ENCODE measurements at places on chromosomes 7 and 10.
A peak's percentile ranks its signal among the peaks of the same experiment; 100 is the strongest.

DNA sequence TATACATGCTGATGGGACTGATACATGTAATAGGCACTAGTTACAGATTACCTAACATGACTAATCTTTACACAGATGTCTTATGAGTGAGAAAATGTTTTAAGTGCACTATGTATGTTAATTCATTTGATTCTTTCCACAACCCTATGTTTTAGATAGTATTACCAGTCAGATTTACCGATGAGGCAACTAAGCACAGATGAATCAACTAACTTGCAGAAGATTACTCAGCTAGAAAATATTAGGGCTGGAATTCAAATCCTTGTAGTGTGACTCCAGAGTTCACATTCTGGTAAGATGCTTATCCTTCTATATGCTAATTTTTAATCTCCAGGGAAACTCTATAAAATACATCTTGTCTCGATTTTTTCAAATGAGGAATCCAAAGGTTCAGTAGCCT lies 964.9 kb downstream of the REEP3 start:
- no peak for DNase-seq

GRCh38 chr7:84812021-84812420 lies 374.8 kb downstream of the SEMA3D start:
- no peak for DNase-seq

GRCh38 chr7:6032167-6032566 lies 991 bp downstream of the ANKRD61 start:
- no peak for DNase-seq

DNA sequence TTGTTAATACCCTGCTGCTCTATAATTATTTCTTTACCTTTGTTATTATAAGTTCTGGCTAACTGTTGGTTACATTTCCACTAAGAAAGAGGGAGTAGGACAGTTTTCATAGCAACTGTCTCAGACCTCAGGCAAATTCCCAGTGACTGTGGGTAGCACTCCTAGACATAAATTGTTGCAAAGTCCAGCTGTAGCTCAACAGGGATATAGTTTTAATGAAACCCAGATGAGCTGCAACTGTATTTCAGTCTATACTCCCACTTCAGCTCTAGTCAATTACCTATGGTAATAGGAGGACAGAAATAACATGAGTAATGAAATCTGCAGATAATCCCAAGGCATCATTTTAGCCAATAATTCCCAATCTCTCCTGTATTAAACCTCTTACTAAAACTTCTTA lies 103.0 kb upstream of the SEMA3A start:
- DNase-seq: no peak

GRCh38 chr10:22998091-22998490 lies 70.2 kb downstream of the ARMC3 start:
- no peak for DNase-seq

DNA sequence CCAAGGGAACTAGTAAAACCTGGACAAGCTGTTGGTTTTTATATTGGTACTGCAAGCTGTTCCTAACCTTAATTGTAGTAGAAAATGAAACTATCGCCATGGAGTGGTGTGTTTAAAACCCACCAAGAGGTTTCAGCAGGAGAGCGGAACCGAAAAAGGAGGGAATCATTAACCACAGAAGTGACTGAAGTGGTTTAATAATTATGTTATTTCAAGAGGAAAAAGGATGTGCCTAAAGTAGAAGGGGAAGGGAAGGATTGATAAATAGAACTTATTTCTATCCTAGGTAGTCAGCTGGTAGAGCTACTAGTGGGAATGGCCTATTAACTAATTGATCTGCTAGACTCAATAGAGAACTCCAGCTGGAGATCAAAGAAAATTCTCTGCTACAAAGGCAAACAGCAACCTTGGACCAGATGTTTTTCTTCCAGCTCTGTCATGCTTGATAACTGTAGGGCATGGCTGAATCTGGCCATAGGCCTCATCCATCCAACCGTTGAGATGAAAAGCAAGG lies 91.8 kb downstream of the BAMBI start:
- DNase-seq: no peak

DNA sequence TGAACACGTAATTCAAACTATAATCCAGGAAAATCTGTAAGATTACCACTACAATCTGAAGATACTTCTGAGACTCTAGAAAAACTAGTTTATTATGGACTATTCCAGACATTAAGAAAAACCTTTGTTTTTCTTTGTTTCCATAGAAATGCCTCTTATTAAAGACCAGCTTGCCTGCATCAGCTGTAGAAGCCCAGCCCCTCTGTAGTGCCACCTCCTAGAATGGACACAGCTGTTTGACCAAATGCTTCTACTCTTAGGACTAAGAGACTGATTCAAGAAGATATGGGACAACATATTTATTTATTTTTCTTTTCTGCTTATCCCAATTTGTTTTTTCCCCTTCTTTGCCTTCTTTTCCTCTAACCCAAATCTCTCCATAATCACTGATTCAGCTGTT lies 93.8 kb downstream of the CXCL12 start:
- DNase-seq: no peak

DNA sequence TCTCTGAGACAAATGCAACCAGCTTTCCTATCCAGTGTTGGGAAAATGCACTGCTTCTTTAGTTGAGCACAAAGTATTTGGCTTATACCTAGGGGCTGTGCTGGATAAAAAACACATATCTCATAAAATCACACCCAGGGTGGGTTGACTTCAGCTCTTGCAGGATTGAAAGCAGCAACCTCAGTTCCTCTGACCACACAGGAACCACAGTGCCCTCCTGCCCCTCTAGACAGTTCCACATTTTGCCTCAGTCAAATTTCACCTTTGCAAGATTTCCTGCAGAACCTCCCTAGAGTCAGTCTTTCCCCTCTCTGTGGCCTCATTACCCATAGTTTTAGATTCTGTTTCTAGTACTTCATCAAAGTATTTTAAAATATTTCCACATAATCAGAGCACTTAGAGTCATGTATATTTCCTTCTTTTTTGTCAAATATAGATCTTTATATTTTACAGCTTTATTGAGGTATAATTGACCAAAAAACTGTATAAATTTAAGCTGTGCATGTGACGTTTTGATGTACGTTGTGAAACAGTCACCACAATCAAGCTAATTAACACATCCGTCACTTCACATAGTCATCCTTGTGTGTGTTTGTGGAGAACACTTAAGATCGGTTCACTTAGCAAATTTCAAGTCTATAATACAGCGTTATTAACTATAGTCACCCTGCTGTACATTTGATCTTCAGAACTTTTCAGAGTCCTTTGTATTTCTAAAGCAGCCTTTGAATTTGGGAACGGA lies 37.0 kb upstream of the EGR2 start:
- DNase-seq: no peak

- peak; percentile 33 for DNase-seq
These were observed 16.6 kb downstream of the ACBD5 start for GRCh38 chr10:27223964-27224363.

DNA sequence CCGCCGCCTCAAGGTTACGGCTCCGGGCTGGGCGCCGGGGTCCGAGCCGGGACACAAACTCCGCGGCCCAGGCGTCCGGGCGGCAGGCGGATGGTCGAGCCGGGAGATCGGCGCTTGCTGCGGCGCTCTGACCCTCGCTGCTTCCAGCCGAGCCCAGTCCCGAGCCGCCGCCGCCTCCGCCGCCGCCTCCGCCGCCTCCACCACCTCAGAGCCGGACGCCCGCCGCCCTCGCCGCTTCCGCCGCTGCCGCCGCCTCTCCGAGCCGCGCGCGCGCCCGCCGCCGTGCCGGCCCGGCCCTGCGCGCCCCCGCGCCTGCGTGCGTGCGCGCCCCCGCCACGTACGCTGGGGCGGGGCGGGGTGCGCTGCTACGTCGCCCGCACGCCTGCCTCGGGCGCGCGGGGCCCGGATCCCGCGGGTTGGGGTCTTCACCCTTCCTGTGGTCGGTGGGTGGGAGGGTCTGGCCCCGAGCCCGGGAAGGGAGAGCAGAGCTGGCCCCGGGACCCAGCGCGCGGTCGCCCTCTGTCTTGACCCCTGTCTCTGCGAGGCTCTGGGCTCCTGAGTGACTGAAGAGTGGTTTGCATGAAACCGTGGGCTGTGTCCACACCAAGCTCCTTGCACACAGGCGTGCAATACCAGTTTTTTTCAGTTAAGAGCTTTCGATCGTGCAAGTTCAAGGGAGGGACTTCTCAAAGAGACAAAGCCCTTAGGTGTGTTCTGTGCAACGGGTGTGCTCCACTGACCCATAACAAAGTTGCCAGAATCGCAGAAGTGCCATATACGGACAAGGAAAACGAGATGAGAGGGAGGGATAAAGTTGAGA lies at the start of gene SMURF1:
SMURF1 (minus strand) TSS at position 256 of the 820 bp plus-strand sequence. CDS start 328 bp downstream, outside the sequence.
- DNase-seq: peak; percentile 69

GRCh38 chr10:28343987-28344895 lies 41.4 kb upstream of the MPP7 start:
- no peak for DNase-seq

- DNase-seq: no peak
These were observed 58.3 kb downstream of the CDK13 start for GRCh38 chr7:40008223-40008815.

DNA sequence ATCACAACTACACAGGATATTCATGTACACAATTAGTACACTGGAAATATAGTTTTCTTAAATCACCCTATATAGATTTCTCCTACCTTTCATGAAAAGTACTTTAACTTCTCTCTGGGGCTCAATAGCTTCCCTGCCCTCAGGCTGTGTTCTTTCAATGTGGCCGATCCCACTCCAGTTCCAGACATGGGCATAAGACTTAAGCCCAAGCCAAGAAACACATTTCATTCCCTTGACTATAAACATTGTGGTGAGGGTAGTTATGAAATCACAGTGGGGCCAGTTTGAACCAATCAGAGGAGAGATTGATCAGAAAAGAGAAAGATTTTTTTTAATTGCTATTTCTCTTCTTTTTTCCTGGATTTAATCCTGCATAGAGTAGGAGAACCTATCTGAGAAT lies 904.6 kb upstream of the SORCS1 start:
- no peak for DNase-seq

DNA sequence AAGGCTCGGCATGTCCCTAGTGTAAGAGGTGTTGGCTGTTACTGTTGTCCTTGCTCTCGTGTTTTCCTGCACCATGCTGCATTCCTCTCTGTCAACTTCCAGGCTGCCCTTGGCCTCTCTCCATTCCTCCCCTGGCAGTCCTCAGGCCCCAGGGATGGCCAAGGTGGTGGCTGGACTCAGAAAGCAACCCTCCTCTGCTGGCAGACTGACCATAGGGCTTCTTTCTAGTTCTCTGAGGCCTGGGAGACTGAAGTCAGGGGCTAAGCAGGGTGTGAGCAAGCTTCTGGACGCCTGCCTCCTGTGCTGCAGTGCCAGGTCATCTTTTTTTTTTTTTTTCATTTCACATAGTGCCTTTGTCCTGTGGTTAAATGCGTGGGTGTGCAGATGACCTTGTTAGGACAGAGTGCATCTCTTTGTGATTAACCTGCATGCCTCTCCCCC lies 72.0 kb downstream of the GOLGA7B start:
- DNase-seq: no peak

DNA sequence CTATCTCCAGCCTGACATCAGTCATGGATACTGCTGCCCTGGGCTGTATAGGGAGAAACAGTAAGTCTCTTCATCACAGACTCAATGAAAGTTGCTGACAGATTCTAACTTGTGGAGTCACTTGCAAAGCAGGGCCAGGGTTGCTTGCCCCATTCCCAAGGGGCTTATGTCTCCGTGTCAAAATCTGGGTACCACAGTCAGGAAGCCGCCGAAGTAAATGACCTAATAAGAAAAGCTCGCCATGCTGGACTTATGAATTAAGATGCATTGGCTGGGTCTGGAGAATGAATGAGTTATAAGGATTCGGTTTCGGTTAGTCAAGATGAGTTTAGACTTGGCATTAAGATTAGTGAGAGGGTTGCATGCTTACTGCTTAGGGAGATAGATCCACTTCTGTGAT lies 10.8 kb upstream of the OR6V1 start:
- DNase-seq: no peak

DNA sequence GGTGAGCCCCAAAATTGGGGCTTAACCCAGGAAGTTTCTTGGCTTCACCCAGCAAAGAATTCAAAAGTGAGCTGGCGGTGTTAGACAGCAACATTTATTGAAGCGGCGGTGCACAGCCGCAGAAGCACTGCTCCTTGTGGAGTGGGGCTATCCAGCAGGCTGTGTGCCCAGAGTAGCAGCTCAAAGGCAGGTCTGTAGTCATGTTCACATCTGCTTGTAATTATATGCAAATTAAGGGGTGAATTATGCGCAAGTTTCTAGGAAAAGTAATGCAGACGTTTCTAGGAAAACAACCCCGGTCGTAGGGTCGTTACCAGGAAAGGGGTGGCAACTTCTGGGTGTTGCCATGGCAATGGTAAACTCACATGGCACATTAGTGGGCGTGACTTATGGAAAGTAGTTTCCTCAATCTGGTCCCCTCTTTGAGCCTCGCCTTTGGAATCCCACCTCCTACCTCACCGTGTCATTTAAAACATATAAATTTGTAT lies 13.7 kb upstream of the KBTBD2 start:
- DNase-seq: peak; percentile 16

GRCh38 chr10:89553064-89553734 lies 17.8 kb upstream of the SLC16A12 start:
- DNase-seq: no peak

GRCh38 chr10:98636921-98637329 lies 190.2 kb upstream of the HPS1 start:
- DNase-seq: no peak

DNA sequence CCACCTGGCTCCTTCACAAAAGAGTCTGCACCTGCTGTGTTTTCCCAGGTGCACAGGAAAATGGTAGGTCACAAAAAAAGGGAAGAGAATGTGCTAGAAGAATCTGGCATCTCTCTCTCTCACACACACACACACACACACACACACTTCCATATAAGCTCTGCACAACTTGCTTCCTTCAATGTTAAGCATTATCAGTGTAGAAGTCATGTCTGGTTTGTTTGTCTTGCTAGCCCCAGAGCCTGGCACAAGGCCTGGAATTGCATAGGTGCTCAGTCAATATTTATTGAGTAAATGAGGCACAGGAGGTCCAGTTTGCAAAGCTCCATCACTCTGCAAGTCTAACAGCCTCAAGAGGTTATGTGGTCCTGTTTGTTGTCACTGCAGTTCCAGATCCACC lies 867.3 kb upstream of the AUTS2 start:
- no peak for DNase-seq

- DNase-seq: no peak
These were observed 166.3 kb upstream of the LANCL2 start for GRCh38 chr7:55198634-55199392.

DNA sequence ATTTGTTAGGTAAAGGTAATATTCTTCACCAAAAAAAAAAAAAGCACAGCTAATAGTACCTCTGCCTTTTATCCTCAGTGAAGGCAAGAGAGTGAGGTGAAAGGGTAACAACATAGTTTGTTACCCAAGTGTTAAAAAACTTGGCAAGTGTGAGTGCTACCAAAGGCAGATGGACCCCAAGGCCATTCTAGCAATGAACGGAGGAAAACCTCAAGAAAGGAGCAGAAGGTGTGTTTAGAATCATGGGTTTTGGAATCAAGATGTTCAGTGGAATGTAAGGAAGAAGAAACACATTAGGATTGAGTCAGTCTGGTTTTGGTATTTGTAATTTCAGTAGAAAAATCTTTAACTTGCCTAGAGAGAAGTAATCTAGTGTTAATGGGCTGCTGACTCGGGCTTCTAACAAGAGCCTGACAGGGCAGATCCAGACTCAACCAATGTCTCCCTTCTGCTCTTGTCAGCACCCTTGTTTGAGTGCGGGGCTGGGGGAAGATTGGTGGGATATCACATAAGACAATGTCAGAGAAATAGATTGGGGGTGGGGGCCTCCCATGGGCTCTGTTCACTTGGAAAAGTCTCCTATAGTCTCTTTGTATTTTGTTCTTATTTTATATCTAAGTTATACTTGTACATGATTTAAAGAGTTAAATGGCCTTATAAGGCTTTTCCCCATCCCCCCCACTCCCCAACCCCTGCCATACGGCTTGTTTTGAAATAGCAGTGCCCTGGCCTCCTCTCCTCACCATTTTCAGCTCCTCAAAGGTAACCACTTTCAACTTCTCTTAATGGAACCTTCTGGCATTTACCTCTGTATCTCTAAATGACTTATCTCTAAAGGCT lies 44.4 kb downstream of the SCD start:
- DNase-seq: no peak

All from memory B cell (primary cell).